AG10803 (cell line): ENCODE measurements at places on chromosomes 11 and 22.

DNA sequence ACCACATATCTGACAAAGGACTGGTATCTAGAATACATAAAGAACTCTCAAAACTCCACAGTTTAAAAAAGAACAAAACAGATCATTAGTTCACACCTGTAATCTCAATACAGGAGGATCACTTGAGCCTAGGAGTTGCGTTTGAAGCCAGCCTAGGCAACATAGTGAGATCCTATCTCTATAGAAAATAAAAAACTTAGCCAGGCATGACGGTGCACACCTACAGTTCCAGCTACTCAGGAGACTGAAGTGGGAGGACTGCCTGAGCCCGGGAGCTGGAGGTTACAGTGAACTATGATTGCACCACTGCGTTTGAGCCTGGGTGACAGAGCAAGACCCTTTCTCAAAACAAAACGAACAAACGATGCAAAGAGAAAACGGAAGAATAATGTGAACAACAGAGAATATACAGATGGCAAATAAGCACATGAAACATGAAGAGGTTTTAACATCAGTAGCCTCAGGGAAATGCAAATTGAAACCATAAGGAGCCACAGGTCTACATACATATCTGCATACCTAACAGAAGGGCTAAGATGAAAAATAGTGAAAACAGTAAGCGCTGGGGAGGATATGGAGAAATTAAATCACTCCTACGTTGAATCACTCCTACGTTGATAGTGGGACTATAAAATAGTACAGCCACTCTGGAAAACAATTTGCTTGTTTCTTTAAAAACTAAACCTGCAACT lies 70.7 kb downstream of the DGCR2 start:
- no peak for DNase-seq

DNA sequence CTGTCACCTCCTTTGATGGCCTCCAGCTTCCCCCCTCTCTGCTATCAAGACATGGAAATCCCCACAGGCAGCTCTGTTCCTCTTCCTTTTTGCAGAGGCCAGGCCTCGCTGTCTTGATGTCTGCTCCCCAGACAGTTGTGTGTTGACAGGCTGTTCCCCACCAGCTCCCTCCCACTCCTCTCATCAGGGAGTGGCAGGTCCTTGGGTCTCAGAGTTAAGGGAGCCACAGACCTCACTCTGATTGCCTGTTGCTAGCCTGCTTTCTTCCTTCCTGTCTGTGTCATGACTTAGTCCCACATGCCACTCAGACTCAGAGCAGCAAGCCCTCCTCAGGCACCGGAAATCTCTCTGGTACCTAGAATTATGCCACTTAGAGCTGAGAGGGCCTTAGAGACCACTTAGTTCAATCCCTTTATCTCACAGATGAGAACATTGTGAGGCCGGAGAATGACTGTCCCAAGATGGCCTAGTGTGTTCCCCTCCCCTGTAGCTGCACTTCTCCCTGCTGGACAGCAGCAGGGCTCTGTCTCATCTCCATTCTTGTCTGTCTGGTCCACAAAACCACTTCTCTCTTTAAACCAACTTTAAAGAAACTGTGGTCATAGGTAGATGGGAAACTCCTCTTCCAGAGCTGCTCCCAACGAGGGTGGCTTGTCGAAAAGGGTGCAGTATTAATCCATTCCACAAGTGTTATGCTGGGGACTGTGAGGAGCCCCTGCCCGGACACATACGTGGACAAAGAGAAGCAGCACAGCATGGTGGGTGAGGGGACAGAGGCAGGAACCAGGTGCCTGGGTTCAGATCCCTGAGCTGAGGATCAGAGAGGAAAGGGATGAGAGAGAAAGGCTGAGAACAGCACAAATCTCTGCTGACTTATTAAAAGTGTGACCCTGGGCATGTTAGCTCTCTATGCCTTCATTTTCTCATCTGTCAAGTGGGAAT lies 4.2 kb downstream of the AMPD3 start:
- no peak for DNase-seq

DNA sequence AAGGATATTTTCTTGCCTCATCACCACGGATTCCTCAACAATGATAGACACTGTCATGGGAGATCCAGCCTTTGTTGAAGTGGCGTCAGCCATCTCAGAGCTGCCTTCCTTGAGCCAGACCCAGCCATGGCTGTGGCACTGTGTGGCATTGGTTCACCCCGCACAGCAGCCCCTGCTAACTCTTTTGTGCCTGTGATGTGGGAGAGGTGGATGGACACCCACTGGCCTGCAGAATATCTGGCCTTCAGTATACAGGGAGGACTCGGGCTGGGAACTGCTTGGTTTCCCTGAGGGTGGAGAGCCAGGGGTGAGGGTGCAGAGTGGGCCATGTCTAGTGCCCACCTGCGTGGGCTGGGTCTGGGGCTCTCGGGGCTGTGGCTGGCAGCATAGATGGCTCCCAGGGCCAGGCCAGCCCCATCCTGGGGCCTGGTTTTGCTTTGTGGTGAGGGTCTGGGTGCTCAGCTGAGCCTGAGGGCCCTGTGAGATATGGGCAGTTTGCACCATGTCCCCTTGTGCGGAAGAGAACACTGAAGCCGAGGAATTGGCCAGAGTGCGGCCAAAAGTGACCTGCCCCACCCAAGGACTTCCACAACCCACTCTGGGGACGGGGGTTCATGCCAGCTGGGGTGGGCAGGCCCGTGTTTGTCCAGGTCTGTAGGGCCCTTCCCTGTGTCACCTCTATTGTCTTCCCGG lies 6.1 kb downstream of the CLDN5 start:
- no peak for DNase-seq

DNA sequence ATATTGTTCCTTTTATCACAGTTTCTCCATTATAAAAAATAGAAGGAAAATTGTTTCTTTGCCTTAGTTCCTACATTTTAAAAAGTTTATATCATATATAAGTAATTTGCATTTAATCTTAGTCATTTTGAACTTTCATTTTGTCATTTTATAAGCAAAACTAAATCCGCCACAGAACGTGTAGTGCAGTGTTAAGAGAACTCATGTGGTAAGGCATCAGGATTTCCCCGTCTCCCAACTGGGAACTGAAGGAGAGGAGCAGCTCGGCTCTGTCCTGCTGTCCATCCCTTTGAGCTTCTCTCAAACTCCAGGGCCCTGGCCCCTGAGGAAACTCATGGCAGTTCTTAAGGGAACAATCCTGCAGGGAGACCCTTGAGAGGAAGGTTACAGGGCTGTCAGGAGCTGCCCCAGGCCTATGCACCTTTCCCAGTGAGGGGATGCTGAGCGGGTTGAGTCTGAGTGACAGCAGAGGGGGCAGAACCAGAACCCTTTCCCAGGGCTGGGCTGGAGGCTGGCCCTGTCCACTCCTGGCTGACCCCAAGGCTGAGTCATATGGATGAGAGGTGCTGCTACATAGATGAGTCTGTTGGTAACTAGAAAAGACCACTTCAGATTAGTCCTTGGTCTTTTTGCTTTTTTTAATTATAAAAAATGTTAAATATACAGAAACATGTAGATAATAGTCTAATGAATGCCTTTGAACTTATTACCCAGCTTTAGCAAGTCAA lies 333.1 kb downstream of the TBC1D22A start:
- no peak for DNase-seq

DNA sequence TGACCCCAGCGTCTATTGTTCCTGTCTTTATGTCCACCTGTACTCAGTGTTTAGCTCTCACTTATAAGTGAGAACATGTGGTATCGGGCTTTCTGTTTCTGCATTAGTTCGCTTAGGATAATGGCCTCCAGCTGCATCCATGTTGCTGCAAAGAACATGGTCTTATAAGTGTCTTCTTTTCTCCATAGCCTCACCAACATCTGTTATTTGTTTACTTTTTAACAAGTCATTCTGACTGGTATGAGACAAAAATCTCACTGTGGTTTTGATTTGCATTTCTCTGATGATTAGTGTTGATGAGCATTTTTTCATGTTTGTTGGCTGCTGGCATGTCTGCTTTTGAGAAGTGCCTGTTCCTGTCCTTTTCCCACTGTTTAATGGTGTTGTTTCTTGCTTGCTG lies 21.7 kb upstream of the SLN start:
- peak; percentile 71 for DNase-seq

GRCh38 chr11:67627441-67627811 lies 2.3 kb downstream of the NUDT8 start:
- no peak for DNase-seq

DNA sequence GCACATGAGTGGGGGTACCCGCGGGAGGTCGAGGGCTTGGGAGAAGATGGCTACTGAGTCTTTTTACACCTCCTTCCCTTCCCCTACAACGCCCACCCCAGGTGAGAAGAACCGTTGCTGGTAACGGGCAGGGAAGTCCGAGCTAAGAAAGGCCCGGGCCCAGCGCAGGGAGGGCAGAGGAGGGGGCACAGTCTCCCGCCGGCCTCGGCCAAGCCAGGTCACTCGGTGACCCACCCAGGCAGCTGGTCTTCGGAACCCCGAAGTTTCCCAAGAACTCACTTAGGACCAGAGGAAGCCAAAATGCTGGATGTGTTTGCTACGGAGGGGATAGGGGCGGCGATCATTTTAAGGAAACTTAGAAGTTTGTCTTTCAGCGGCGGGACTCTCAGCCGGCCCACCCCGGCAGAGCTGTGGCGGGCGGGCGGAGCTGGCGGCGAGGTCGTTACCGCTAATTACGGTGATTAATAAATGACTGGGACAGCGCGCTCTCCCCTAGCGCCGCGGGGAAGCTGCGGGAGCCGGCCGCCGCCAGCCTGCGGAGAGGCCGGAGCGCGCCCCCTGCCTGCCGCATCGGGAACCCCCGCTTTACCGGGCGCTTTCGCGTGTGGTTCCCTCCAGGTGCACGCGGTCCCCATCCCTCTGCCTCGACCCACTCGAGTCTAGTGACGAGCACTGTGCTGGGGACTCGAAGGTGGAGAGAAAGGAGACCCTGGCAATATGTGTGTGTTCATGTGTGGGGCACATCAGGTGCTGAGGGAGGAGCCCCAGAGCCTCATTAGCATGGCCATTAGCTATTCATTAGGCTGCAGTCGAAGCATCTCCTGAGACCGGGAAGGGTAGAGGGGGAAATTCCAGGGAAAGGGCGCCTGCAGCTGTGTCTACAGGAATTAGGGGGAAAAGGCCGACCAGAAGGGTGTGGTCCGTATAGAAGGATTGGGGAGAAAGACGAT lies 945 bp downstream of the ROBO3 start:
- DNase-seq = peak; percentile 18

DNA sequence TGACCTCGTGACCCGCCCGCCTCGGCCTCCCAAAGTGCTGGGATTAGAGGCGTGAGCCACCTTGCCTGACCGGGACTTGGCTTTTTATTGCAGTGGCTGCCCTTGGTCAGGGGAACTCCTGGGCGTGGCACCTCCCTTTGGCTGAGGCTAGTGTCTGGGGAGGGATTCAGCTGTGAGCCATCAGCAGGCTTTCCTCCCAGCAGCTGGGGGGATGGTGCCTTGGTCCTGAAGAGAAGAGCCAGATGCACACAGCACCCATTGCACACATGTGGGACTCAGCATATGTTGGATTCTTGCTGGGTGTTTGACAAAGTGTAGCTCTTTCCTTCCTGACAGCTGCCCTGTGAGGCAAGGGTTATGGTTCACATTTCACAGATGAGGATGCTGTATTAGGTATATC lies 8.4 kb downstream of the CYTH4 start:
- DNase-seq = peak; percentile 73

DNA sequence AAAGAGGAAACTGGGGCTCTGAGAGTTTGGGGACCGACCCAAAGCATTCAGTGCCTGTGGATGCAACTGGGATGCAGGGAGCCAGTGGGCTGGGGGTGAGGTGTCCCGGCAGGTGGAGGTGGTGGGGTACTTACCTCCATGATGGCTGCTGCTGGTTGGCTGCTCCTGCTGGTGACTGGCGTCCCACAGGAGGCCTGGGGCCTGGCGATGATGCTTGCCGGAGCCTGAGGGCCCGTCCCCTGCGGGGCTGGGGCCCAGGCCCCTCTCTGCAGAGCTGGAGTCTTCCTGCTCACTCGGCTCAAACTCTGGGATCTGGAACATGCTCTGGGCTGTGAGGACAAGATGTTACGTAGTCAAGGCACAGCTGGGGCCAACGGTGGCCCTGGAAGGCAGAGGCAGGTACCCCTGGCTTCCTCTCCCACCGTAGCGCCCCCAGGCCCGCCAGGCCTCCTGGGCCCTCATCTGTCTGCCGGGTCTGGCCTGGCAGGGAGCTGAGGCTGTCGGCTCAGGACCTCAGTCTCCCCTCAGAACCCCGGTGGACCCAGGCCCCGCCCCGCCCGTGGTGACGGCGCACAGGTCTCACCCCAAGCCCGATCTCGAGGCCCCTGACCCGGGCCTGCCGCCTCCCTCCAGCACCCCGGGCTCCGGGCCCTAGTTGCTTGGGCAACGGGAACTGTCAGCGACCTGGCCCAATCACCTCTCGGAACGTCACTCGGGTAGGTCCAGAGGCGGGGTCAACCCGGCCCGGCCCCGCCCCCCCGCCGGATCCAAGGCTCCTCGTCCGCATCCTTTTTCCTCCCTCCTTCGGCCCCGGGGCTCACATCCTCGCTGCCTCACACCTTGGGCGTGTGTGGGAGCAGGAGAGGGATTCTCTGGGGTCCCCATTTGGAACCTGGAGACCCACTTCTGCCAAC lies at the start of gene BAD:
TSS of gene BAD (minus strand) at position 618 of the 914 bp plus-strand sequence. CDS start at position 321, 297 bp downstream.
- DNase-seq = peak; percentile 88

DNA sequence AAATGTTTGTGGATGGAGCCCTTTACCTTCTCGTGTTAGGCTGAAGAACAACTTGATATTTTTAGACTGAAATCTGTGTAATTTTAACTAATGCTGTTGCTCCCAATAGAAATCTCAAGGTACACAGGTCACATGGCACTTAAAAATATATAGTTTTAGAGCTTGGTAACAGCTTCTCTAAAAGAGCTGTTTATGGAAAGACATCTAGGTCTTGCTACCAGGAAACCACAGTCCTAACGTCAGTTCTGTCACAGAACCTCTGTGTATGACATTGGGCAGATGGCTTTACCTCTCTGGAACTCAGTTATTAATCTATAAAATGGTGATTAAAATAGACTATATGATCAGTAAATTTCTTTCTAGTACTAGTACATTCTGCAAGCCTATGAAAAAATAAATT lies 35.4 kb downstream of the PAK1 start:
- no peak for DNase-seq

DNA sequence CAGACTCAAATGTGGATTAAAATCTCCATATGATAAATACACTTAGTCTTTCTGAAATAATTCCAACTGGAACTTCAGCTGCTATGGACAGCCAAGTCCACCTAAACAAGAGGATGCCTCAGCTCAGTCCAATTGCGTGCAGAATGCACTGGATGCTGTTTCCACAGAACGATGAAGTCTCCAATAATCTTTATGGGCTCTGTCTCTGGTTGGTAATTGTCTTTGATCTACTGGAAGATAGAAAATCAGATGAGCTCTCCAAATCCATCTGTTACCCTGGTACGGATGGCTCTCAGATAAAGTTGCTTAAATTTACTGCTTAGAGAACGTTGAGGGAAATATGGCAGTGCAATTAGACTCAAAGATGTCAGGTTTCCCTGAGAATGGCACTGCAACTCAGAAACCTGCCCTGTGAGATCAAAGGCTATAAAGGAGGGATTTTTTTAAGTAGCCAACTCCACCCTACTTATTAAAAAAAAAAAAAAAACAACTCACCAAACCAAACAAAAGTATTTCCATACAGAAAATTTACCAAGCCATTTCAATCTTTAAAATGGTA lies 859 bp upstream of the BIRC3 start:
- no peak for DNase-seq

GRCh38 chr11:119828006-119828405 lies 99.0 kb upstream of the NECTIN1 start:
- DNase-seq = no peak

- DNase-seq = no peak
These were observed 51.0 kb downstream of the TEAD1 start for GRCh38 chr11:12725055-12725862.

GRCh38 chr11:78801161-78801884 lies 226.7 kb upstream of the NARS2 start:
- DNase-seq = peak; percentile 98
